ENCODE measurements at places on chromosomes 11 and 22.

GRCh38 chr22:36594569-36594968 lies 65.6 kb upstream of the EIF3D start:
- no peak for DNase-seq

DNA sequence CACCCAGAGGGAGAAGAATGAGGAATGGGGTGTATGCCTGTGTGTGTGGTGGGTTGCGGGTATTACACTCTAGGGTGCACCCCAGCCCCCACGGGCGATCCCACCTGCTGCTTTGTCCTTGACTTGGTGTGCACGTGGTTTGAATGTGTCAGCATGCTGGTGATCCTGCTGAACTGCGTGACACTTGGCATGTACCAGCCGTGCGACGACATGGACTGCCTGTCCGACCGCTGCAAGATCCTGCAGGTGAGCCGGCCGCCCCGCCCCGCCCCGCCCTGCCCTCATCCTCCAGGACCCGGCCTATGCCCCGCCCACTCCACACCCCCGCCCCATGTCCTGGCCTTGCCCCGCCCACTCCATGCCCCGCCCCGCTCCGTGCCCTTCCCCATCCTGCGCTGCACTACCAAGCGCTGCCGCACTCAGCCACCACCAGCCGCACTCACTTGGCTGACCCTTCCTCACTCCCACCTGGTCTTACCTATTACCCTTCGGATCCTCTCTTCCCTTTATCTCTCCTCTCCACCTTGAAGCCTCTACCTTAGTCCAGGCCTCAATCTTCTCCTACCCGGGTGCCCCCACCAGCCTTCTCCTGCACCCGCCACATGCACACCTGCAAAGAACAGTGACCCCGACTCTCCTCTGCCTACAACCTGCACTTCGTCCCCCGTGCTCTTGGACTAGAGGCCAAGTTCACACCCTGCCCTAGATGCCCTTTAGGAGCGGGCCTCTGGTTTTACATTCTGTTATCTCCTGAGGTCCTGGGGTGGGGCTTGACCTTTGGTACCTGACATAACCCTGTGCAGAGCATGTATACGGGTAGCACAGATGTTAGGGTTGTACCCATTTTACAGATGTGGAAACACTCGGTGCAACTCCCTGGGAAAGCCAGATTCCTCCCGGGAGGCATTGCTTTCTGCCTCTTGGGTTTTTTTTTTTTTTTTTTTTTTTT lies 27.7 kb downstream of the CACNA1I start:
- DNase-seq: no peak

DNA sequence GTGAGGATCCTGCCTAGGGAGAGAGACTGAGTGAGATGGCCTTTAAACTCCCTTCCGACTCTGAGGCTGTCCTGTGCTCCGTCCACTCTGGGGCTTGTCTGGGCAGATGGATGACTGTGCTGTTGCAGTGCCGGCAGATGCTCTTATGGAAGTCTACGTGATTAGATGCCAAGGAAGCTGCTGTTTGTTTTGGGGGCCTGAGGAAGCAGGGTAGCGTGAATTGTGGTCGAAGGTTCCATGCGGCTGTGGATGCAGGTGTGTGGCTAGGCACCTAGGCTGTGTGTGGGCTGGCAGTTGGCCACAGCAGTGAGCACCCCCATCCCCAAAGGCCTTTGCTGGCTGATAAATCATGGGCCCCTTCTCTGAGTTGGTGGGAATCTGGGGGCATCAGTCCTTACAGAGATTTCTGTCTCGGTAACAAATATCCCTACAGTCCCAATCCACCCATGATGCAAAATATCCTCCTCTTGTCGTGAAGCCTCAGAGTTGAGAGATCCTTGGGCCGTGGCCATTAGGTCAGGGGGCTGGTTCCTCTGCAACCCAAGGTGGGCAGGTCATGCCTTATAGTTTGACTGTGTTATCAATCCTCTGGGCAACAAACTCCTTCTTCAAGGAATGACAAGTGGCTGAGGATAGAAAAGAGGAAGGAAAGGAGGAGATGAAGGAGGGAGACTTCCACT lies 31.2 kb downstream of the AMPD3 start:
- no peak for DNase-seq

GRCh38 chr11:116933961-116934360 lies 96.5 kb upstream of the APOA1 start:
- DNase-seq: no peak

DNA sequence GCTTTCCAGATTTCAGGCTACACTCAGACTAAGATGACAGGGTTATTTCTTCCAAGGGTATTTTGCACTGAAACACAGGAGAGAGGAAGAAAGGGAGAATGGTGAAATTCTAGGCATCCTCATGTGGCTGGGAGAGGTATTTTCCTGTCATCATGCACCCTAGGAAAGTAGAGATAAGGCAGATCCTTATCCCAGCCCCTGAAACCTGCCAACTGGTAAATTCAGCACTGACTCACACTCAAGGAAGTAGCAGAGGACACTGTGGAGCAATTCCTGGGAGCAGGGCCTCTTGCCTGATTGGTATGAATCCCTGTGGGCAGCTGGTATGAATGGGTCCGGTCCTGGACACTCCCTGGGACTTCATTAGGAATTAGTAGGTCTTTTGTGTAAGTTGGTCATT lies 37.6 kb upstream of the SLC5A1 start:
- DNase-seq: no peak

DNA sequence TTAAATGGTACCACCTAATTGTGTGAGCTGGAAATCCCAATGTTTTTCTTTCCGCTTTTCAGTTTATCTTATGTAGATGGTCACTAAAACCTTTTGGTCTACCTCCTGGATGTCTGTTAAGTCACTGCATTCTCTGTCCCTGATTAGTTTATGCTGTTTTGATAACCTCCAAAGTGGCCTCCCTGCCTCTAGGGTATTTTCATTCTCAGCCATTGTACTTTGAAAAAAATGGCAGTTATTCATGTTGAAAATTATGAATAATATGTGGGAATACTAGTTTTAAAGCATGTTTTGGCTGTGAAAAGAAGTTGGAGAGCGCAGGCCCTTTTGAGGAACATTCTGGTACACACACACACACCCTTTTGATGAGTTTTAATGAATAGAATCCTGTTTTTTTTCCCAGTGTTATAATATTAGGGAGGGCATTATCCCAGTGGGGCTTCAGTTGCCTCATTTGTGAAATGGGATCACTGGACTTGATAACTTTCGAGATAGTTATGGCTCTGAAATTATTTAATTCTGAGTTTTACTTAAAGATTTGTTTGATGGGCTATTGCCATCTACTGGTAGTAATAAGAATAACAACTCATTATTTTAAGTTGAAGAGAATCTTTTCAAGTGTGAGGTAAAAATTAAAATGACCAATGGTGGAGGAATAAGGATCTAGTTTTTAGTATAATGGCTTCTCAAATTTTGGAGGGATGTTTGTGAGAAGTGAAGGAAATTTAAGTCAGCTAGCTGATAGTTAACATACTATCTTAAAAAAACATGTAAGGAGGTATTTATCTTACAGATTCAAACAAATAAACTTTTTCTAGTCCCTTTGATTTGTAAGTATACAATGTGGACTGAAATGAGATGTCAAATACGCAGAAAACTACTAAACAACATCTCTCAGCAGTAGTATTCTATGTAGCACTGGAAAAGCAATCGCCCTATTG lies 3.9 kb downstream of the FDX1 start:
- DNase-seq: no peak

DNA sequence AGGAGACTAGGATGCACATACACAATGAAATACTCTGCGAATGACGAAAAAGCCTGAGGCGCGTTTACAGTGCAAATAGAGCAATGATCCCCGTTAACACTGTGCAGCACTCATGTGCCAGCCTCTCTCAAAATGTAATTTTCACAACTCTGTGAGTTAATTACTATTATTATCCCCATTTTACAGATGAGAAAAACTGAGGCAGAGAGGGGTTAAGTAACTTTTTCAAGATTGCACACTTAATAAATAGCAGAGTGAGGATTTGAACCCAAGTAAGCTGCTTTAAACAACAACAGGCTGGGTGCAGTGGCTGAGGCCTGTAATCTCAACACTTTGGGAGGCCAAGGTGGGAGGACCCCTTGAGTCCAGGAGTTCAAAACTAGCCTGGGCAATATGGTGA lies 21.6 kb upstream of the SYT12 start:
- no peak for DNase-seq

DNA sequence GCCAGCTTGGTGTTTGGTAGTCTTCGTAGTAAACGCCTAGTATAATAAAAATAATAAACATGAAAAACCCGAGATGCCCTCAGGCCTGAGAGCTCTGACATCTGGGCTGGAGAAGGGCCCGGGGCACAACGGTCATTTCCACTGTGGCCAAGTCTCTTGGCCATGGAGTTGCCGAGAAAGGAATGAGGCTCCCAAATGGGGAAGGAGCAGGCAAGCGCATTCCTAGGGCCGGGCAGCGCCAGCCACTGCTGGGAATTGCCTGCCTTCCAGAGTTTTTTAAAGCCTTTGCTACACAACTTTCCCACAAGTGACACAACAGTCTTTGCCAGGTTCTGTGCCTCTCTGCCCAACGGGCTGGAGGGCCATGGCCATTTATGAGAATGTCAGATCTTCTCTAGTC lies 103.4 kb downstream of the NAV2 start:
- DNase-seq: no peak

DNA sequence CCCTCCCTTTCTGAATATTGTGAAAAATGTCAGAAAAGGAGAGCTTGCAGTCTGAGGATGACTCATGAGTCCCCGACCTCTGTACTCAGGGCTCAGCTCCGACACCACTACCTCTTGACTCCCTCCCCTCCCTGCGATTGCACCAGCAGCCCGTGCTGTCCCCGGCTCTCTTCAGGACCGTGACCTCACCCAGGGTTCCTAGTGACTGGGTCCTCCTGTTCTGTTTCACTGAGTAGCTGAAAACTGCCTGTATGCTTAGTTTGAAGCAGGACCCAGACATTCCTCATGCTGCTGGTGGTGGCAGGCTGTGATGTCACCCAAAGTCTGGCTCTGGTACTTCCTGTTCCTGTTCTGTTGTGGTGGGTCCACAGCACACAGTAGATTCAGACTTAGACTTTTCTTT lies 11.7 kb downstream of the PHRF1 start:
- DNase-seq: no peak

- DNase-seq: no peak
Observed at GRCh38 chr22:44975427-44976262, 34.2 kb downstream of the PHF21B start.

DNA sequence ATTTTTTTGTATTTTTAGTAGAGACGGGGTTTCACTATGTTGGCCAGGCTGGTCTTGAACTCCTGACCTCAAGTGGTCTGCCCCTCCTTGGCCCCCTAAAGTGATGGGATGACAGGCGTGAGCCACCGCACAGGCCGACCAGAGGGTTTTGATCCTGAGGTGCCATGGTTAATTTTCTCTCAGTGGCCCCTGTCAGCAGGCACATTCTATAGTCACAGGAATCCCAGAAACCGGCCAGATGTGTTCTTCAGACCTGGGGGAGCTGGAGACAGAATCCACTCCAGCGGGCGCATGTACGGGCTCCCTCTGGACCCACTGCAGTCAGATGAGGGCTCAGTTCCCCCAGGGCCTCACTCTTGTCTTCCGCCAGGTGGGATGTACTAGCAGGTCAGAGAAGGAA lies 17.0 kb downstream of the IGLL1 start:
- DNase-seq: no peak

DNA sequence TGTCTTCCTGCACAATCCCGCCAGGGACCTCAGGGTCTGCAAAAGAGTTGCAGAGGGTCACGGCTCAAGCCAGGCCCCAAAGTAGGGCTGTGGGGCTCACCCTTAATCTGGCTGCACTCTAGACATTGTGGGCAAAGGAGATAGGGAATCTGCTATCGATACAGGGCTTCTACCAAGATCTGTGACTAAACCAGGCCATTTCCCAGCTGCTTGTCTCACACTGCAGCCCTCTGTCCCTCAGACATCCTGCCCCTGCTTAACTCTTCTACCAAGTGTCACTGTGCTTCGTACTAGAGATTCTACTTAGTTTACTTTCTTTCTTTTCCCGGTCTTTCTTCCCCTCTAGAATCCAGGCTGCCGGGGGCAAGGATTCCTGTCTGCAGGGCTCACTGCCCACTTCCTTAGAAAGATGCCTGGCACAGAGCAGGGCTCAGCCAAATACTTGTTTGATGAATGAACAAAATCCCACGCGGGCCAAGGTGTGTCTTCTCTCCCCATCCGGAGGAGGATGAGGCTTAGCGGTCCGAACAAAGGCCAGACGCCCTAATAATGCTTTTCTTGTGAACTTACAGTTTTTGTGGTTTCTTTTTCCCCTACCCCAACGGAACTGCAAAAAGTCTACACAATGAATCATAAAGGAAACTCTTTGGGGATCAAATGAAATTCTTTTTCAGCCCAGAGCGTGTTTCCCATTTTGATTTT lies 61.3 kb upstream of the ANO1 start:
- DNase-seq: no peak

GRCh38 chr22:46052801-46053562 lies 76.0 kb upstream of the WNT7B start:
- no peak for DNase-seq

- no peak for DNase-seq
Observed at GRCh38 chr11:85123752-85124231, 503.4 kb downstream of the DLG2 start.

DNA sequence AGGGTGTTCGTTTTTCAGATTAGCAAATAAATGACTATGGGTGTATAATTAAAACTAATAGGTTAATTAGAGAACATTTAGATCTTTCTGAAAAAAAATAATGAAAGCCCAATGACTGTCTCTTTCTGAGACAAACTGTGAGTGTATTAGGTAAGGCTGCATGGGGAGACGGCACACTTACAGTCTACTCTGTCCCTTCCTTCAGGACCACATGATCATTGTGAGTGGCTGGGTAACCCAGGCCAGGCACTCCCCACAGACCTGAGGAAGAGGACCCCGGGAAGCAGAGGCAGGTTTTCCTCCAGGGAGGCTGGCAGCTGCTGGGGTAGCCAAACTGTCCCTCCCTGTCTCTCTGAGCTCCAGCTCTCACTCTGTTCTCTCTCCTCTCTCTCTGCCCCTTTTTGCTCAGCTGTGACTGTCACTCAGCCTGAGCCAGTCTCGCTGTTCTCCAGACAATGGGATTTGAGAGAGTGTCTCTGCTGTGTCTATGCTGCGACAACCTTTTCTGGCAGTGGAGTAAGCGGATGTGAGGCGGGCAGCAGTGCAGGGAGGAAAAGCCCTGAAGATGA lies 83.1 kb upstream of the NCAM1 start:
- DNase-seq: no peak

- DNase-seq: no peak
Observed at GRCh38 chr22:26238596-26238995, 69.3 kb downstream of the SEZ6L start.

- no peak for DNase-seq
Observed at GRCh38 chr11:102226702-102227490, 90.4 kb upstream of the BIRC3 start.

DNA sequence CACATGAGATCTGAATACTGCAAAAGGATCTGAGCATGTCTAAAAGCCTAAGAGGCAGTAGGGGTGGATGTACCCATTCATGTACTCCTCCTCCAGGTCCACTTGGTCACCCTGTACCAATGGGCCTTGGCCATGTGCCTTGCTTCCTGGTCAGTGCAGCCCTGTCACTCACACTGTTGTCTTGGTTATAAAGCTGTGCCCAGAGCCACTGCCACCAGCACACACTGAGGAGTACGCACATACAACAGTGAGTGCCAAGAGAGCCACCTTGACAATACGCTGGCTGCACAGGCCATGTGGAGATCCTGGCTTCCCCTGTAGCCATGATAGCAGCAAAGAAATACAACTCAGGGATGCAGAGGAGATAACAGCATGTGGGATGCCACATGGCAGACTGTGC lies 96.4 kb upstream of the LDLRAD3 start:
- no peak for DNase-seq

Measured in substantia nigra (tissue), 51 donors.